Hematopoietic multipotent progenitor cell treated with erythropoietin and hydrocortisone succinate and interleukin-3 and kit ligand, for 4 days (in vitro differentiated cells): ENCODE measurements at places on chromosomes 3 and 15.

DNA sequence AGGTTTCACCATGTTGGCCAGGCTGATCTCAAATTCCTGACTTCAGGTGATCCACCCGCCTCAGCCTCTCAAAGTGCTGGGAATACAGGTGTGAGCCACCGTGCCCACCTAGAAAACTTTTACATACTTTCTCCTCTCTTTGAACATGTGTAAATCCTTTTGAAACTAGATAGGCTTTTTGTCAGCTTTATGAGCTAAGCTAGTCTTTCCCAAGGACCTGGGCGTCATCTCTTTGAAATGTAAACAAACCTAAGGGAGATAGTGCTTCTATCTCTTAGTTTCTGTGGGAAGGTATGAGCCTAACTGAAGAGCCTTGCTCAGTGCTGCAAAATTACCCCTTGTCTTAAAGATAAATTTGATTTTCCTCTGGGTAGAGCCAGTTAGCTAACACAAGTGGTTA is 4.8 kb downstream of the CX3CR1 start:
- no peak for DNase-seq

GRCh38 chr3:138383715-138384465 is 35.5 kb downstream of the MRAS start:
- DNase-seq = no peak

GRCh38 chr3:170494766-170495165 is 76.1 kb downstream of the CLDN11 start:
- no peak for DNase-seq

GRCh38 chr15:38871638-38872037 is 307.0 kb upstream of the RASGRP1 start:
- DNase-seq = no peak

- no peak for DNase-seq
Observed at GRCh38 chr3:194350726-194351071, 429 bp downstream of the CPN2 start.

GRCh38 chr3:90102146-90102545 is 994.7 kb downstream of the EPHA3 start:
- DNase-seq = no peak

GRCh38 chr3:51389423-51390183 is 1.5 kb upstream of the RBM15B start:
- DNase-seq = peak; percentile 88

DNA sequence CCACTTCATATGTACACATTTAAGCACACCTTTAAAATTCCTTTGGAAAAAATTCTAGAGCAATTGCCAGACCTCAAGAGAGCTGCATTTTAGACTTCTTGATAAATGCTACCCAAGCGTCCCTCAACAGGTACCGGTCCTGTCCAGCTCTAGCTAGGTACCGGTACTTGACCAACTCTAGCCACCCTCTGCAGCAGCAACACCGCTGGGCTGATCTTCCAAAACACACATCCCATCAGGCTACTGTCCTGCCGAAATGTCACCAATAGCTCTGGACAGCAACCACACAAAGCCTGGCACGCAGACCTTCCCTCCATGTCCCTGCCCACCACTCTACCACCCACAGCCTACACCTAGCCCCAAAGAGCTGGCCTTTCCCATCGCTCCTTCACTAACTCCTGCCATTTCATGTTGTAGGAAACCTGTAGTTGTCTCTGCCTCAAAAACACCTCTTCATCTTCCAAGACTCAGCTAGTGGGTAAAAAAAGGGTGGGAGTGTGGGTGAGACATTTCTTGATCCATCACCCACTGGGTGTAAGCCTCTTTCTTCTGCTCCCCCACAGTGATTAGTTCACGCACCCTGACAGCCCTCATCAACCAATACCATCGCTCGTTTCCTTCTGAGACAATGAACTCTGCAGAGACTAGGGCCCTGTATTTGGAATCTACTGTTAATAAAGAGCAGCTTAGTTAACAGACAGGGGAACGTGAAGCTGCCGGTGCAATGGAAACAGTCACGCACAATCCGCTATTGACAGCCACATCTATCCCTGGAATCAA is 6.8 kb downstream of the CHSY1 start:
- no peak for DNase-seq

DNA sequence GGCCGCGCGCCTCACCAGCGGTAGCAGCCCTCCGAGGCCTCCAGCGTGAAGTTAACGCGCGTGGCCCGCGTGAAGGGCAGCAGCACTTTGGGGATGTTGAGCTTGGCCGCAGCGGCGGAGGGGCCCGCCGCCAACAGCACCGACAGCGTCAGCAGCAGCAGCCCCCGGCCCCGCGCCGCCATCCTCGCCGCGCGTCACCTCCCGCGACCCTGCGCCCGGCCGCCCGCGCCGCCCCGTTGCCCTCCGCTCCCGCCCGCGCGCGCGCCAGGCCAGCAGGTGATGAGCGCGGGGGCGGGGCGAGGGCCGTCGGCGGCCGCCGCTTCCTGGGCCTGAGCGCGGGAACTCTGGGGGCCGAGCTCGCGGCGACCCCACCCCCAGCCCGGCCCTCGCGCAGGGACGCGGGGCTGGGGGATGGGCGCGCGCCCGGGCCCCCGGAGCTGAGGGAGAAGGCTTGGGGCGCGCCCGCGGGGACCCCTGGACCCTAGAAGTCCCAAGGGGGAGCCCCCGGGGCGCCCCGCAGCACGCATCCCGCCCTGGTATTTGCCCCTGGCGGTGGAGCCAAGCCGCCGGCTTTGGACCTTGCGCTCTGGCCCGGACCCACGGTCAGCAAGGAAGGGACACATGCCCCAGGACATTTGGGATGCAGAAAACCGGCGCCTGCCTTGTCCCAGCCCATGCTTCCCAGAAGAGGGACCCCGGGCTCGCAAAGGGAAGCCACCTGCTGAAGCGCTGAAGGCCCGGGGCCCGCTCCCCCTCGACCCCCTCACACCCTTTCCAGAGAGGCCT is at the start of gene NUP210:
Gene NUP210 (minus strand): TSS at position 278 of the 786 bp plus-strand sequence. CDS start 96 bp downstream, at position 182.
- DNase-seq = peak; percentile 88
